ENCODE measurements at places on chromosomes 5 and 9.
A peak's percentile ranks its signal among the peaks of the same experiment; 100 is the strongest.

GRCh38 chr9:88196142-88196790 is 58.0 kb upstream of the SPATA31C2 start:
- no peak for DNase-seq

DNA sequence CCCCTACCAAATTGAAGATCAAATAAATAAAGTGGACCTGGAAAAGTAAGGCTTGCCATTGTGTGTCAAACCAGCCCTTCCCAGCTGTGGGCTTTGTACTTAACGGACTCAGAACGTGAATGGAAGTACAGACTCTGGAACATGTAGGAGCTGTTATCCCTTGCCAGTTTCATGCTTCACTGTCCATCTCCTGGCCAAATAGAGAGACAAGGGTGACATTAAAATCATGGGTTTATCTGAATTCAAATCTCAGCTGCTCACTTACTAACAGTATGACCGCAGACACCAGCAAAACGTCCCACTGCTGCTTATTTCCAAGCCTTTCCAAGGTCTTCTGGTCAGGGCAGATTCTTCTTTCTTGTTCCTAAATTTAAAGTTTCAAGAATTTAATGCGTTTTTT is 52.2 kb downstream of the EXOSC2 start:
- DNase-seq, result no peak

DNA sequence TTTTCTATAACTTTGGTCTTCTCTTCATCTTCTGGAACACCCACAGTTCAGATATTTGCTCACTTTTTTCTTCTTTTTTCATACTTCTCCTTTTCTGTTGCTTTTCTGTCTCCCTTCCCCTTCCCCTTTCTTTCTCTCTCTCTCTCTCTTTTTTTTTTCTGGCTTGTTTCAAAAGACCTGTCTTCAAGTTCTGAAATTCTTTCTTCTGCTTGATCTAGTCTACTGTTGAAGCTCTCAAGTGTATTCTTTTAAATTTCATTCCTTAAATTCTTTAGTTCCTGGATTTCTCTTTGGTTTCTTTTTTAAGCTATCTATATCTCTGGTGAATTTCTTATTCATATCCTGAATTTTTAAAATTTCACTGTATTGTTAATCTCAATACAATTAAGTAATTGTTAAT is 11.2 kb downstream of the ALG2 start:
- no peak for DNase-seq

GRCh38 chr5:160693831-160694465 is 158.1 kb downstream of the ATP10B start:
- no peak for DNase-seq

GRCh38 chr9:97980479-97980803 is 2.7 kb upstream of the ANP32B start:
- no peak for DNase-seq

DNA sequence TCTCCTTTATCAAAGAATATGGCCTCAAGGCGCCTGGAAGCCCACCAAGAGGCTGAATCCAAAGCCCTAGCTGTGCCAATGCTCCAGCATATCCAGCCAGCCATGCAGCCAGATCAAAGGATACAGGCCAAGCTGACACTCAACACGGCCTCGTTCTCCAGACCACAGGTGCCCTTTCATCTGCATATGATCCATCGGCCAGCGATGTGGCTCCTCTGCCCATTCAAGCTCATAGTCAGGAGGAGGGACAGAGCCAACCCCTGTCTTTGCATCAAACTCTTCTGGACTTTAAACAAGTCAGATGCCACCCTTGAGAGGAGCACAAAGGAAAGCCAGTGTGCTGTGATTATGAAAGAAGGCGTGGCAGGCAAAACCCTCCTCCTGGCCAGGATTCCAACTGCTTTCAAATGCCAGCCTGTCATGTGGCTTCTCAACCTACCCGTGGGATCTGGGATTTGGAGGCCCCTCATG is 42.5 kb downstream of the ADAM19 start:
- DNase-seq, result no peak

DNA sequence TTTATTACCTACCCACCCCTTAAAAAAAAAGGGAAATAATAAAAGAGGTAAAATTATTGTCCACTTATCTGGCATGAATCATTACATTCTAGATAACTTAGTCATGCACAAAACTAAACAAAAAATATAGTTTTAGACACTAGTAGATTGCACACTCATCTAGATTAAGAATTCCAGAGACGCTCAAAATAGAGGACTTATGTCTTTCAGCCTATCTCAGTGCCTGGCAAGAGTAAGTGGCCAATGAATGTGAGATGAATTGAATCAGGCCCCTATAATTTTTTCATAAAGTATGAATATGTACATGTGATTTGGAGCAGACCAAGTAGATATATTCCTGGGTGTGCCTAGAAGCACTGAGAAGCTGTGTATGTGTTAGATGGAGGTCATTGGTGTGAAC is 2.0 kb upstream of the RXFP3 start:
- DNase-seq, result no peak

DNA sequence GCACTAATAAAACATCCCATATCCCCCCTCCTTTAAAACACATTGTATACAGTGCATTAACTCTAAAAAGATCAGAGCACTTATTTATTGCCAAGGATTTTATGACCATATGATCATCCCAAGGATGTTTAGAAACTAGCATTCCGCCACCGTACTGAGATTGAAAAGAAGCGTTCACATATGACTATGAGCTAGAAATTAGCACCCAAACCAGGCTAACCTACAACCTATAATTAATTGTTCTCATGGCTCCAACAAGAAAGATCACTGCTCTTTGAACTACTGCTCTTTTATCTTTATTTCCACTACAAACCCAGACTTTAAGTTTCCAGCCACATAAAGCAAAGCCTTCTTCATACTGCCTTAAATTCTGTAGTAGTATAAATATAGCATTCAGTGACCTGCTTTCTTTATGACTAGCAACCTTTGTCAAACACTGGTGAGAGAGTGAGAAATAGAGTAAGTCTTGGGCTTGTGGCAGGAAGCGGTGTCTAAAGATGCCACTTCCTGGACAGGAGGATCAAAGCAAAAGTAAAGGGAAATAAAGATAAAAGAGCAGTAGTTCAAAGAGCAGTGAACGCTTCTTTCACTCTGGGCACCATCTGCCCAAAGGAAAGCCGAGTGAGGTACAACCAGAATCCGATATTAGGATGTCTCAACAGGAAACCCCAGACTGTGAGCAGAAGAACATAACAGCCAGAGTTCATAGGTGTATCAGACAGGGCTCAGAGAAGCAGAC is 151.1 kb upstream of the ERCC6L2 start:
- no peak for DNase-seq

- DNase-seq, result no peak
These were observed 165.2 kb downstream of the RMI1 start for GRCh38 chr9:84145780-84146179.

DNA sequence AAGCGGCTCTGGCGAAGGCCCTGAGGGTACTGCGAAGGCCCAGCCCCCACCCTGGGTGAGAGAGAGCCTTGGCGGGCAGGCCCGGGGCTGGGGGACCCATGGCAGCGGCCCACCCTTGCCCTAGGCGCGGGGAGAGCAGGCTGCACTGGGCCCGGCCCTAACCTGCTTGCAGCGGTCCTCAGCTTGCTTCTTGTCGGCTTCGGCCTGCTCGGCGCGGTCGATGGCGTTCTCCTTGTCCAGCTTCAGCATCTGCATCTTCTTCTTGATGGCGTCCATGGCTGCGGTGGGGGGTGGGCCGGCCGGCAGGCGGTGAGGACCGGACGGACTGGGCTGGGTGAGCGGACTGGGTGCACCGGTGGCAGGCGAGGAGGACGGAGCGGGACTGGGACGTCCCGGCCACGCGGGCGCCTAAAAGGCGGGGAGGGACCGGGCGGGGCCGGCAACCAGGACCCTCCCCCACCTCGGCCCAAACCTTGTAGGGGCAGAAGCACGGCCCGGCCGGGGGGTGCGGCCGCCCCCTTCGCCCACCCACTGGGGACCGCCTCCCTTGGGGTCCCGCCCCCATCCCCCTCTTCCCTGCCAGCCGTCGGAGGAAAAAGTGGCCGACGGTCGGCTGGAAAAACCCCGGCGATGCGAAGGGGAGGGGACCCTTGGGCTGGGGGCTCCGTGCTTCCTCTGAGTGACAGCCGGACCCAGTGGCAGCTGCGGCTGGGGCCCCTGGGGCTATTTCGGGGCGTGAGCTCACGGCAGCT is at the start of gene TPM2:
Gene TPM2, minus strand, starts transcription at position 384 of the 752 bp plus-strand sequence. Its CDS starts 108 bp downstream, at position 276.
- no peak for DNase-seq

GRCh38 chr5:160197341-160198144 is 31.8 kb upstream of the FABP6 start:
- DNase-seq, result no peak

DNA sequence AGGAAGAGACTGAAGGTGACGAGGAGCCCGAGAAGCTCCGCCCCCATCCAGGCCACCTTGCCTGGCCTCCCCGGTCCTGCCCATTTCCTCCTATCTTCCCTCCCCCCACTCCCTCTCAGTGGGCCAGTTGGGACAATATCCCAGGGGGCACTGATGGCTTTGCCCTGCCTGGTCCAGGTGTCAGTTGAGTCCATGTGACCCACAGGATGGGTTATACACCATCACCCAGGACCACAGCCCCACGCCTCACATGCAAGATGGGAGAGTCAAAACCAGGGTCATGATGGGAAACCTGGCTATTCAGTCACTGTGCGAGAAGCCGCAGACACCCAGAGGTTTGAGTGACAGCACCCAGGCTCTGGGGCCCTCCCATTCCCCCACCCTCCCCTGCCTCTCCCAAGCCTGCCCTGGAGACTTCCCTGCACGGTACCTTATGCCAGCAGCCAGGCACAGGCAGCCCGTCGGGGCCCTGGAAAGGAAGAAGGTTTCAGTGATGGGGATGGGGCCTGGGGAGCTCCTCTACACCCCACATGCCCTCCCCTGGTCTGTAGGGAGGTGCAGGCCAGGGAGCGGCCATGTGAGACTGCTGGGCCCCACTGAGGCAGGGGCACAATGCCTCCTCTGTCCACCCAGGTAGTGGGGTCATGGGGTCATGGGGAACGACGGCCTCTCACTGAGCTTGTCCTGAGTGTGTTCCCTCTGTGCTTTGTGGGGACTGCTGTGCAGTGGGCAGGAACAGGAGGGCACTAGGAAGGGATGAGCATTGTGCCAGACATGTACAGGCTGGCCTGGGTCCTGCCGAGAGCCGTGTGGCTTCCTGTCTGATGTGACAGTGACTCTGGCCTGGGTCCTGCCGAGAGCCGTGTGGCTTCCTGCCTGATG is 6.3 kb upstream of the PHYKPL start:
- DNase-seq, result no peak

GRCh38 chr9:86987900-86988299 is 40.6 kb upstream of the GAS1 start:
- DNase-seq, result no peak

DNA sequence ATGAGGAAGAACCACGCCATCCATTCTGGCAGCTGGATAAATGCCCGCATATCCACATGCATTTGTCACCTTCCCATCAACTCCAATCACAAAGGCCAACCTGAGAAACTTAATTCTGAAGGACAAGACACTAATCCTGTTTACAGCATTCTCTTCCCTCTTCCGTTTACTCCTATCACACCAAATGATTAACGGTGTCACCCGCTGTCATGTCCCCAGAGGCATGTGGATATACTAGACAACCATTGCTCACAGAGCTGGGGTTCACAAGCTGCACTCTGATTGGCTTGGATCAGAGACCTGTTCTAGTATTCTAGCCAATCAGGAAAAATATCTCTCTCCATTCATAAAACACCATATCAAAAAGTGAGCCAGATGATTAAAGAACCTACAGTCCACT is 3.6 kb downstream of the MACROH2A1 start:
- DNase-seq, result no peak

DNA sequence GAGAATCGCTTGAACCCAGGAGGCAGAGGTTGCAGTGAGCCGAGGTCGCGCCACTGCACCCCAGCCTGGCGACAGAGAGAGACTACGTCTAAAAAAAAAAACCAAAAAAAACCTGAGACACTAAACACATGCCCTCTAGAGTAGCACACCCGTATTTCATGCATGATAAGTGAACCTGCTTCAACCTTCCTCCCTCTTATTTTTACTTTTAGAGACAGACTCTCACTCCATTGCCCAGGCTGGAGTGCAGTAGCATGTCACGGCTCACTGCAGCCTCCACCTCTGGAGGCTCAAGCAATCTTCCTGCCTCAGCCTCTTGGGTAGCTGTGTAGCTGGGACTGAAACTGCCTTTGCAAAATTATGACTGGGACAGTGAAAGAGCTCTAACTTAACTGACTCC is 17.6 kb upstream of the NANS start:
- no peak for DNase-seq

DNA sequence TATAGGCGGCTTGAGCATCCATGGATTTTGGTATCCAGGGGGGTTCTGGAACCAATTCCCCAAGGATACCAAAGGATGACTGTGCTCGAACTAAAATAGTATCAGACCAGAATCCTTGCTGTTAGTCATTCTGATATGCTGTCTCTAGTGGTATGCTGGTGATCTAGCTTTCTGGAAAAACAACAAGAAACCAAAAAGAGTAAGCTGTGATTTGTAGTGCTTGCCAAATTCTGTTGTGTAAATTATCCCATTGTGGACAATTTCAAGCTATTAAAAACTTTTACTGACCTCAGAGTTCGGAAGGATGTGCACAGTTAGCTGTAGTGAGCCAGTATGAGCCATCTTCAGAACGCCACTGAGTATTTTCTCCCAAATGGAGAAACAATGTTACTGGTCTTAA is 99.0 kb upstream of the FBN2 start:
- no peak for DNase-seq

GRCh38 chr5:170154297-170154696 is 48.6 kb downstream of the FOXI1 start:
- no peak for DNase-seq

GRCh38 chr9:20701060-20701459 is 17.0 kb downstream of the FOCAD start:
- peak; percentile 13 for DNase-seq

- no peak for DNase-seq
These were observed 19.5 kb downstream of the PCDHGC5 start for GRCh38 chr5:141508440-141508797.

DNA sequence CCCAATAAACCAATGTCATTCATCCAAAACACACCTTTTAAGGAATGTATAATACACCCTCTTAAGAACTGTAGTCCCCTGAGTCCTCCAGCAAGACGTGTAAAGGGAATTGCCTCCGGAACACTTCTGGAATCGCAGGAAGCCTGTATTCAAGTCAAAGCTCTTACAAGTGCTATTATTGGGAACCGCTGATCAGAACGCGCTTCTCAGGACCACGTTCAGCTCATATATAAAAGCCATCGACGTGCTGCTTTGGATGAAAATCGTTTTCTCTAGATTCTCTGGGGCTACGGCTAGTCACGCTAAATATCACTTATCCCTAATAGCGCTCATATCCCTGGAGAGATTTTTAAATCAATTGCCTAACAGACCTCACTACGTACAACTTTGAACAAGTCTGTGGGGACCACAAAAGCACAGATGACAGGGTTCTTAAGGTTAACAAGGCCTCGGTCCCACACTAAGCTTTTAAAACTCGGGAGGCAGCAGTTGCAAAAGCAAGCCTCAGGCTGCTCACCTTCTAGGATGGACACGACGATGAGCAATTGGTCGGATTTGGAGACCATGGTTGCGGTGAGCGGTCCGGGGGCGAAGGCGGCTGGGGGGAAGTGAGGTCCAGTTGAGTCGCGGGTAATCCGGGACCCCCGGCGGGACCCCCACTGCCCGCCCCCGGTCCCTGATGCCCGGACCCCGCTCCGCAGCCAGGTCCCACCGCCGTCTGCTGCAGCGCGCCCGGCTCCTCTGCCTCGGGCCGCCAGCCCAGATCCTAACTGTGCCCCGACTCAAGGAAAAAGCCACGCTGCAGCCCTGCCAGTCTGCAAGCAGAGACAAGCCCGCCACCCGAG is 548 bp downstream of the CEP120 start:
- DNase-seq, result peak; percentile 0
